Caudate nucleus (tissue), 63 donors: ENCODE measurements at places on chromosomes 2 and 18.

- DNase-seq = peak; percentile 9
These were observed at the start of gene CD302 for GRCh38 chr2:159797543-159798375. Gene CD302, minus strand, starts transcription at chr2:159798208. Its CDS starts 10 bp downstream, at chr2:159798198.

- DNase-seq = no peak
These were observed 39.3 kb downstream of the KCNIP3 start for GRCh38 chr2:95336406-95336805.

GRCh38 chr18:62318228-62319180 lies 6.6 kb upstream of the TNFRSF11A start:
- no peak for DNase-seq

GRCh38 chr2:96102596-96103186 lies 13.7 kb downstream of the ADRA2B start:
- no peak for DNase-seq

- DNase-seq = no peak
These were observed 257.7 kb downstream of the EN1 start for GRCh38 chr2:118589721-118590120.

GRCh38 chr2:185793532-185794345 lies 55.1 kb downstream of the FSIP2 start:
- no peak for DNase-seq

GRCh38 chr2:72800492-72800891 lies 25.3 kb downstream of the EXOC6B start:
- no peak for DNase-seq

DNA sequence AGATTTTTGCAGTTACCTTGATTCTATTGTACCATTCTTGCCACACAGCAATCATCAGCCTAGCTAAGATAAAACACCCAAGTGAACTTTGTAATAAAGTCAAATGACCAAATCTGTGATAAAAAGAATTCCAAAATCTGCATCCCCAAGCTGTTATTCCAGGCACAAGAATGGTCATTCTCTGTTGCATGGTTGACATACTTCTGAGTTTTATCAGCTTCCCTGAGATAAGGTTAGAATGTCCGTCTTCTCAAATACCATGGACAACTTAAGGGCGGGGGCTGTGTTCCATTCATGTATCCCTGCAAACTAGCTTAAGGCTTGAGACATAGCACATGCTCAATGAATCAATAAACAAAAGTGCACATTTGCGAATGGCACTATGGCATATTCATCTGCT lies 8.1 kb upstream of the BMP10 start:
- no peak for DNase-seq

DNA sequence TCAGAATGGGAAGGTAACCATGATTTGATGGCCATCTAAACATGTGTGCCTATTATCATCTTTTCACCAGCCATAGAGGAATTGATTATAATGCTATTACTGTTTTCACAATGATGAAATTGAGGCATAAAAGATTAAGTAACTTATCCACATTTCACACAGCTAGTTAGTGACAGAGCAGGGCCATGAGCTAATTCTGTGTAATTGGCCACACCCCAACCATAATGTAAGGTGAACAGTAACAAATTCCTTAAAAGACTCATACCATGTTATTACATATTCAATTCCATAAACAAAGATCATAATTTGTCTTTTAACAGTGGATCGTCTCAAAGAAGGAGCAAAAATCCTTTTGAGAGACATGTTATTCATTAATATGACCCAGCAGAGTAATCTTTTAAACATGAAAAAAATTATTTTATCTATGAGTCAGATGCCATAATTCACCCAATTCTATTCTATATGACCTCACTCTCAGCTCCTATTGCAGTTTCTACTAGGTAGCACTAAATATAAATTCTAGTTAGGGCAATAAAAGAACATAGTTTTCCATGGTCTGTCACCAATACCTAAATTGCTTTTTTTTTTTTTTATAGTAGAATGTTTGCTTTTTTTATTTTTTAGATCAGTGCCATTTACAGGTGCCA lies 475.8 kb upstream of the SLC39A10 start:
- DNase-seq = no peak

DNA sequence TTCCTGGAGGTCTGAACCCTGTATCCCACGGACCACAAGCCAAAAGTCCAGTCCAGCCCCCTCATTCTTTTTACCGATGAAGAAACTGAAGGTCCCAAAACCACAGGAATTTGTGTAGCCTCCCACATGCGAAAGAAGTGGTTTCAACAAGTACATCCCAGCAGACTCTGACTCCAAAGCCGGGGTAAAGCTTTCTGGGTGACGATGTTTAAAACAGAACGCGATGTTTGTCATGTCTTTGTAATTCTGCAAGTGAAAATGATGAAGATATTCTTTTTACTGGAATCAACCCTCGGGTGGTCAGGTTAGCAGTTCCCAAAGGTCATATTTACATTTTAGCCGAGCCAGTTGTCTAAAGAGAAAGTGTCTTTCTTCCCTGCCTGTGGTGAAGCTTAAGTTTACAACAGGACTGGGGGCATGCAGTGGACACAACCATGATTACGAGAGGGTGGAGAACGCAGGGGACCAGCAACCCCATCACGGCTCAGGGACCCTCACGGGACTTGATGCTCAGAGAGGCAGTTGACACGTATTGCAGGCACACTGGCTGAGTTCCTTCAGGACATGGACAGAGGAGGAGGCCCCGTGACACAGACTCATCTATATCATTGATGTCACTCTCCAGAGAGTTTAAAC lies 17.8 kb upstream of the TMEM131 start:
- DNase-seq = no peak

DNA sequence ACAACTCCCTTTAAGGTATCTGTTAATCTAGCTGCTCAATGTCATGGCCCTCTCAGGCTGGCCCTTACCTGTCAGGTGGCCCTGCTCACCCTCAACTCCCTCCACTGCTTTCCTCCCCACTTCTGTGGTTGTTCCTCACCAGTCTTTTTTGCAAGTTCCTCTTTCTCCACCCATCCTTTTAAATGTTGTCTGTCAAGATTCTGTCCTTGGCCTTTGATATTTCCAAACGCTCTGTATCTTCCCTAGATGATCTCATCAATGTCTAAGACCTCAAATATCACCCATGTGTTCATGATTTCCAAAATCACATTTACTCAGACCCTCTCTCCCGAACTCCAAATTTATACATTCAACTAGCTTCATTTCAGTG lies 3.5 kb downstream of the PTPN2 start:
- no peak for DNase-seq
